ENCODE measurements at places on chromosomes 5 and 9. TPM values are rescaled to one million over a fixed set of nuclear protein-coding genes. Genes with fewer than 3 reads are reported as not detected.

DNA sequence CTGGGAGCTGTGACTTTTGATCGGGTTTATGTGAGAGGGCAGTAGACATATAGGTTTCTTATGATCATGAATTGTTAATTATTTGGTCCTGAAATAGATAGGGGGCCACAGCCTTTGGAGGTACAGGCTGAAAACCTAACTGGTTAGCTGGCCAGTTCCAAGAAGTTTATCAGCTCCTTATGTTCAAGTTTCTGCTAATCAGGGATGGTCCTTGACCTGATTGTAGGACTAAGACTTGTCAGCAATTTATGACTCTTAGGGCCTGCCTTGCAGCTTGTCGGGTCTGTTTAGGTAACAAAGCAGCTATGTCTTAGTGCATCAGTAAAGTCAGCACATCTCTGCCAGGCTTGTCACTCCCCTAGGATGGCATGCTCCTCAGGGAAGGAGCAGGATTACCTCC, 151.8 kb upstream of the RUSC2 start:
- no peak overlapping the region for H3K27ac ChIP-seq
- H3K36me3 ChIP-seq, result no peaks in the 10 kb centered on the region
- H3K4me3 ChIP-seq, result no peak overlapping the region
- no peak for DNase-seq
- no peaks in the 10 kb centered on the region for H3K27me3 ChIP-seq
- no peaks in the 10 kb centered on the region for H3K4me1 ChIP-seq

- H3K27ac ChIP-seq, result no peak overlapping the region
- no peaks in the 10 kb centered on the region for H3K27me3 ChIP-seq
- H3K4me1 ChIP-seq, result no peaks in the 10 kb centered on the region
Measured at GRCh38 chr5:40587376-40587775, 92.3 kb upstream of the PTGER4 start.

DNA sequence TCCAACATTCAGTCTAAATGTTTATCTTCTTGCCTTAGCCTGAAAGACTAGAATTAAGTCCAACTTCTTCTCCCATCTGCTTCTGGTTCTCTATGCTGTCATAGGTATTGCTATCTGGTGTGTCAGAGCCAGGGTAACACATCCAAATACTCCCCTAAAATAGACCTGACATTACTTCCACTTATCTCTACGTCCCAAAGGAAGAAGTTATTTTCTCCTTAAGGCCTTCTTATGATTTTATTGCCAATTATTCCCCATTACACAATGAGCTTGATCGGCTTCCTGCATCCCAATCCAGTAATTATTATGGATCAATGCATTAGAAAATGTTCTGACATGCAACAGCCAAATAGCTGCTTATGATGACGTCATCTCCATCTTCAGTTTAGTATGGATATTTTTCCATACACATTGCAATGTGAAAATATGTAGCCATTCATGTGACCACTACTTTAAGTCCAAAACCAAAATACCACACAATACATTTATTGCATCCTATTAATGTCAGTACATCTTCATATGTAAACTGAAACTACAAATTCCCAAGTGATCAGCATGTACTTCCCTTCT, 555.5 kb downstream of the MAT2B start:
- no peak for DNase-seq
- no peaks in the 10 kb centered on the region for H3K36me3 ChIP-seq
- H3K27ac ChIP-seq, result no peak overlapping the region
- H3K27me3 ChIP-seq, result no peaks in the 10 kb centered on the region
- H3K4me3 ChIP-seq, result no peak overlapping the region

DNA sequence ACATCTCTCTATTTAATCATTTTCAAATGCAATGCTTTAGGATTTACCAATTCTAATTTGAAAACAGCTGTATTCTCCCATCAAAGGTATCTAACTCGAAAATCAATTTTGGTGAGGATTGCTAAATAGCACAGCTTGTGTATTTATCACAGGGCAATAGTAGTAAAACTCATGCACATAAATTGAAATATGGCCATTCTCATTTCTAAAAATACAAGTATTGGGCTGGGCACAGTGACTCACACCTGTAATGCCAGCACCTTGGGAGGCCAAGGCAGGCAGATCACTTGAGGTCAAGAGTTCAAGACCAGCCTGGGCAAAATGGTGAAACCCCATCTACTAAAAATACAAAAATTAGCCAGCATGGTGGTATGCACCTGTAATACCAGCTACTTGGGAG, 164.8 kb upstream of the RASA1 start:
- H3K27me3 ChIP-seq, result no peaks in the 10 kb centered on the region
- no peak for DNase-seq
- no peaks in the 10 kb centered on the region for H3K36me3 ChIP-seq
- H3K4me3 ChIP-seq, result no peak overlapping the region
- H3K27ac ChIP-seq, result no peak overlapping the region
- H3K4me1 ChIP-seq, result no peaks in the 10 kb centered on the region

Gene SLC4A9
- total RNA-seq, result not detected

Data from H9 (cell line).